ENCODE measurements at places on chromosomes 4 and X.

DNA sequence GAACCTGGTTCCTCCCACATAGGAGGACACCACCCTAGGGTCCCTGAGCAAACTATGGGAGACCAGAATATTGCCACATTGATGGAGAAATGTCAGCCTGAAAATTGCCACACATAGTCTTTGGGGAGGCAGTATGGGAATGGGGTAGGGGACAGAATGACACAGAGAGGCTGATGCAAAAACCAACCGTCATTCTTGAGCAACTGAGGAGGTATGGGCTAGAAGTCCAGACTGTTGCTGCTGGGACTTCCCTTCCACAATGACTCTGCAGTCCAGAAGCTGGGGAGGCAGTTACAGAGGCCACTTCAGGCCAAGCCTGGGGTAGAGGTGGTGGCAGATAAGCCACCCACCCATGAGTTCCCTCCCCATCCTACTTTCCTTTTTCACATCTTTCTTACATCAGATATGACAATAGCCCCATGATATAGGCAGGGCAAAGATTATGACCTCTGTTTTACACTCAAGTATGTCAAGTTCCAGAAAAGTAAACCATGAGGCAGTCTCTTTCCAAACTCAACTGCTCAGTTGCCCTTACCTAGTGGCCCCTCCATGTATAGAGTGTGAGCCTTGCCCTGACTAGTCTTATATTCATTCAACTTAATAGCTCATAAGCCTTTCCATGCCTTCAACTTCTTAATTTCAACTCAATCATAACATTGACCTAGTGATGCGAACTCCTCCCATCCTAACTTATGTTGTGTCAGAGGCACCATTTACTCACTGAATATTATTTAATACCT is 41.7 kb downstream of the VSIG4 start:
- no peak for DNase-seq

- no peak for DNase-seq
These were observed 67.5 kb downstream of the PRR32 start for GRCh38 chrX:126886997-126887396.

DNA sequence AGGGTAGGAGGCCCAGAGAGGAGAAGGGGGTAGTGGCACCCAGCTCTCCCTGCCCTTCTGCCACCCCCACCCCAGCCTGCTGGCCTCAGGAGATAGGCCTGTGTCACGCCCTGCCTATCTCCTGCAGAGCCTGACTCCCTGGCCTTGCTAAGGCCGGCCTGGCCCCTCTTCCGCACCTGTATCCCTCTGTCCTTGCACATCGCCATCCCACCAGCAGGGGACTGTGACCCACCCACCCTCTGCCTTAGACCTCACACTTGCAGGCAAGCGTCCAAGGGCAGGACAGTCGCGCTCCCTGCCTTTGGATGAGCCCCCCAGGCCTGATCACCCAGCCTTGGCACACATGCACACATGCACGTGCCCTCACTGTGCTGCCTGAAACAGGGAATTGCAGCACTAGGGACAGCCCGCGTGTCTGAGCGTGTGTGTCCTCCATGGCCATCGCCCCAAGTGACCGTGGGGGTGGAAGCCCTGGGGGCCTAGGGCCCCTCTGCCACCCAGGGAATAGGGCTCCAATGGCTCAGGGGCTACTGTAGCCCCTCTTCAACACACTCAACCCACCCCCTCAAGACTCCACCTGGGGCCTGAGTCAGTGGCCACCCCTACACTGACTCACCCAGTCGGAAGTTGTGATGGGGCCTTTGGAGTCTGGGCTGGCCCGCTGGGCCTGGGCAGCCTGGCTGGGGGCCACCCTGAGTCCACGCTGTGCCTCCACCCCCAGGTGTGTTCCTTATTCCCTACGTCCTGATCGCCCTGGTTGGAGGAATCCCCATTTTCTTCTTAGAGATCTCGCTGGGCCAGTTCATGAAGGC is 2.1 kb downstream of the SLC6A8 start:
- no peak for DNase-seq

- no peak for DNase-seq
These were observed 85.5 kb upstream of the ADRA2C start for GRCh38 chr4:3680656-3681055.

- DNase-seq = no peak
These were observed 25.3 kb upstream of the NWD2 start for GRCh38 chr4:37219242-37219641.

DNA sequence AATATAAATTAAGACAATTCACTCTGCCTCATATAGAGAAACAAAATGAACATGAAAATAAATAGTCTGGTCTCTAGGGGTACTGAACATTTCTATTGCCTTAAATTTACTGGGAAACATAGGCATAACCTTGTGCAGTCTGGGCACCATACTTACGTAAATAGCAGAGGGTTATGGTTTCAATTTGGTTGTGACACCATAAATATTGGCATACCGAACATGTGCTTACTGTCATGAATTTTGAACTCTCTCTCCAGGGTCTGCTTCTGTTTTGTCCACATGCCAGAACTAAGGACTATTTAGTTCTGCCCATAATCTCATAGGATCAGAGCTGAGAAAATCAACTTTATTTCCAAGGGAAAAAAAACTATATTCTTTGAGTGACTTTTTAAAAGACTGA is 17.6 kb downstream of the PDGFC start:
- no peak for DNase-seq

- no peak for DNase-seq
These were observed 167.4 kb downstream of the GABRB1 start for GRCh38 chr4:47198791-47199190.

DNA sequence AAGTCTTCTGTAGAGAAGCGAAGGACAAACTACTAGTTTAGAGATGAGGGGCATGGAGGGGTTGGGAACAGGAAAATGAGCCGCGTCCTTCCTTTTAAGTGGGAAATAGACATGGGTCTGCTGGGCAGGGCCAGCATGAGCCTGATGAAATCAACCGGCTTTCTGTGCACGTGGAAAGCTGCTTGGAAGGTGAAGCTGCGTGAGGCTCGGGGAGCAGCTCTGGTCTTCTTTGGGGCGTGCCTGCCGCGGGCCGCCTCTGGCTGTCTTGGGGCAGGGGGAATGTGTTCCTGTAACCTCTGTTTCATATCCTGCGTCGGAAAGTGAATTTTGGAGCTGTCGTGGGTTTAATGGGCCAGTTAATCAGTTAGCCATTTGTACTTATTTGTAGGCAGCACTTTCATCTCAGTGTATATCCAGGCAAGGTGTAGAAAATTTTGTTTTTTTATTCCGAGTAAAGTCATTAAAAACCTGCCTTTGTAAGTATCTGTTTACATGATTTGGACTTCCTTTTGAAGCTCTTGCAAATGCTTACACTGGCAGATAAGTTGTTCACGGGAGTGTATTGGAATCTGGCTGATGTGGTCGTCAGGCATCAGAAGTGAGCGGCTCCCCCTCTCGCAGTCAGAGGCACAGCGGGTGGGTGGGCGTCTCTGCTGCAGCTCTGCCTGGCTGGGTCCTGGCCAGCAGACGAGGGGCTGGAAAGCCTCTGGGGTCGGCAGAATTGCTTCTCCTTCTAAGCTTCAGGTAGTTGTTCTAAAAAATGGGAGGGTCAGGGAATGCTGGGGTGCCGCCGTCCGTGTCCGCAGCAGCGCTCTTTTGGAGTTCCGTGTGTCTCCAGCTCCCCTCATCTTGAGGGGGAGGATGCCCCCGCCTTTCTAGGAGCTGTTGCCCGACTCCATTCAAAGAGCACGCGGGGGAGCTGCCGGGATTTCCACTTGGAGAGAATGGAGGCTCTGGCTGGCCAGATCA is 70.5 kb upstream of the HGFAC start:
- no peak for DNase-seq
